HFFc6 (cell line): ENCODE measurements at places on chromosomes 1 and 21.

- no peak for DNase-seq
Measured at GRCh38 chr1:40232444-40232843, 15.3 kb upstream of the TMCO2 start.

DNA sequence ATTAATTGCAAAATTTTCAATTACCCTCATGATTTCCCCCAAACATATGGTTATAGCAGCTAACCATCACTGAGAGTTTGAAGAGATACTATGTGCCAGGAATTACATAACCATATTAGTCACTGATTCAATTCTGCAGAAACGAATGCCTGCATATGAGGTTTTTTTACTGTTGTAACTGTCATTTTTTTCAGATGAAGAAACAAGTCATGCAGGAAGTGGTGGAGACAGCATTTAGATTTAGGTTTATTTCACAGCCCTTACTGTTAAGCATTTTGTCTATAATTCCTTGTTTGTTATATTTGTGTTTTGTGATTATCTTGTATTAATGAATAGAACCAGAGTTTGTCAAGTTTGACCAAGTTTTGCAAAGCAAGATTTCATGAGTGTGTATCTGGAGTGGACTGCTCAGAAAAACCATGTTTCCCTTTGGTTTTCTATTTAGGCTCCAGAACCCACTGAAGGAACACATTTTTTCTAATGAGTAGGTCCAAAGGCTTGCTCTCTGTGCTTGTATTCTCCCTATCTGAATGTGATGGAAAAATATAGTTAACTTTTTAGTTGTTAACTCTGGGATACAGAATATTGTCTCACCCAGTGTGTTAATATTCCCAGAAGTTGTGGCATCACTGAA is 308.5 kb upstream of the ADAMTS5 start:
- peak; percentile 64 for DNase-seq

GRCh38 chr1:65417729-65418128 is 2.7 kb upstream of the LEPR start:
- no peak for DNase-seq

- peak; percentile 70 for DNase-seq
Measured at GRCh38 chr1:224430511-224431113, 4.0 kb downstream of the WDR26 start.

GRCh38 chr1:38565020-38565491 is 294.5 kb downstream of the RRAGC start:
- no peak for DNase-seq

- no peak for DNase-seq
Measured at GRCh38 chr1:88398338-88398737, 285.7 kb upstream of the PKN2 start.

- no peak for DNase-seq
Measured at GRCh38 chr1:55870106-55870505, 654.9 kb upstream of the USP24 start.

- DNase-seq, result no peak
Measured at GRCh38 chr1:116923421-116923820, 13.7 kb downstream of the PTGFRN start.

- no peak for DNase-seq
Measured at GRCh38 chr1:153466908-153467307, 6.5 kb upstream of the S100A7 start.

- no peak for DNase-seq
Measured at GRCh38 chr1:29344336-29344735, 108.0 kb downstream of the PTPRU start.

DNA sequence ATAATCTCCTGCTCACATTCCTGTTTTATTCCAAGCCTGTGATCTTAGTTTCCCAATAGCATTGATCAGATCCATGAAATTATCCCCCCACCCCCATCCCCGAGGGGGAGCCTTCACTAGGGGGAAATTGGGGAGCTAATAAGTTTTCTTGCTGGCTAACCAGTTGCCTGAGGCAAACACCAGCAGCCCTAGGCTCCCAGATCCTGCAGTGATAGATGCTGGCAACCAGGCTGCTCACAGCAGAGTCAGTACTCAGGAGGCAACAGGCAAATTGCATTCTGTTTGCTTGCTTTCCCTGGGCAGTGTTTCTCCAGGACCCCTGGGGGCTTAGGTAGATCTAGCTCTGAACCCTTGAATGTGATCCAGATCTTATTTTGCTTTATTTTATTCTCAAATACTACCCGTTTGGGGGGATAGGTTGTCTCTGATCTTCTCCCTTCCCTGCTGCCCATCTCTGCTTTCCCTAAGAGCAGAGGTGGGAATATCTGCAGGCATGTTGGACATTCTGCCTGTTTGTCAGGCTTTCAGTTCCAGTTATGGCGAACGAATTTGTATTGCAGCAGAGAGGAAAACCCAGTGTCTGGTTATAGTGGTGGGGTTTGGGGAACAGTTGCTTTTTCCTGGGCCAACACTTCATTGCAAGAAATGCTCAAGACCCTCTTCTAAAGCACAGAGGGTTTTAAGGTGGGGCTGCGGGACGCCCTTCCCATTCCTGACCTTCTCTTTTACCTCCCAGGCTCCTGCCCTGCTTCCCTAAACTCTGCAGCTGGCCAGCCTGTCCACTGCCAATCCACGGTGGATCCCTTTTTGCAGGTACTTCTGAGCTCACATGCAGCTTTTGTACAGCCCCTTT is 289.8 kb upstream of the PLXNA2 start:
- DNase-seq, result no peak

GRCh38 chr1:205258719-205259118 is 31.0 kb downstream of the TMCC2 start:
- peak; percentile 31 for DNase-seq

DNA sequence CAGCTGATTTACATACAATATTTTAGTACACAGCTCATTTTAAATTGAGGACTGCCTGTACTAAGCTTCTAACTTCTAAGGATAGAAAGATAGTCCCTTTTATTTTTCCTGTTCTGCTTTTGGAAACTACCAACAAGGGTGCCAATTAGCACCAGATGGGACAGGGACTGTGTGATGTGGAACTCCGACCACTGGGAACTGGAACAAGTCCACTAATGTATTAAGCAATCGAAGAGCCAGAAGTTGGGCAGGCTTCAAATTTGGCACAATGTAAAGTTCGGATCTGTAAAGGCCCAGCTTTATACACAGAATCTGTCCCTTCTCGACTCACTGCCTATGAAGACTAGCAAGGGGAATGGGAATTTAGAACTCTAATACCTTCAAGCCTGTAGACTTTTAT is 149.3 kb downstream of the ZC3H11B start:
- no peak for DNase-seq

DNA sequence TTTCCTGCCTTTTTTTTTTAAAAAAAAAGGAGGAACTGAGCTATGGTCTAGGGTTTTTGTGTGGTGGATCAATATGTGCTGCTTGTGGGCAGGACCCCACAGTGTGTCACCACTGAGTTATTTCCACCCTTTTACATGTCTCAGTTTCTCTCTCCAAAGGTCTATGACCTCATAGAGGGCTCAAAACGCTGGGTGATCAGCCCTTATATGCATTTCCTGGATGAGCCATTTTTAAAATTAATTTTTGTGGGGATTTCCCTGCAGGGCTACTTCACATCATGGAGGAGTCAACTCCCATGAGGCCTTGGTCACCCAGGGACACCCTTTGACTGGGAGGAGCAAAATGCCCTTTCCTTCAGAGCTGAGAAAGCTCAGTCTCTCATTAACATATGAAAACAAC is 20.7 kb upstream of the HAO2 start:
- DNase-seq, result no peak

DNA sequence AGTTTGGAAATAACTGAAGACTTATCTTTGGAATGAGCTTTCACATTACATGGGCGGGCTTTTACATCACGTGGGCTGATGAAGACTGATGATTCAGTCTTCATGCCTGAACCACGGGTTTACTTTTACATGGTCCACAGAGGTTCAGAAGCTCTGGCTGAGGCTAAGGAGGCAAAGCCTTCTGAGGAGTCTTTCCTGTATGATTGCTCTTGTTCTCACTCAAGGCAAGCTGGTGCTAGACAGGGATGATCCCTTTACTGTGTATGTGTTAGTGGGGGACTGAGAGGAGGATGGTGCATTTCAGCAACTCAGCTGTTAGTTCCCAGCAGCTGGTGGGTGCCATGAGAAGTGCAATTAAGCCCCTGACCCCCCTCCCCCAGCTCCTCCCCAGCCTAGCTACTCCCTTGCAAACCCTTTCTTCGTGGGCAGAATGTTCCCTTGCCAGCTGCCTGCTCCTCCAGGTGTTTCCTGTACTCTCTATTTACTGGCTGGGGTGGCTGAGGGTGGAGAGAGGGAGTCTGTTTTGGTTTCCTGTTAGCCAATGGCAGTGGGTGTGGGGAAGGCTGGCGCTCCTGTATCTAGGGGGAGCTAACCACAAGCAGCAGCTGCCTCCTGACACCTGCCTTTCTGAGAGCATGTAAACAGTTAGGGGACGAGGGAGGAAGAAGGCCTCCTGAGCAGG is 15.4 kb downstream of the BTG2 start:
- DNase-seq, result peak; percentile 35

DNA sequence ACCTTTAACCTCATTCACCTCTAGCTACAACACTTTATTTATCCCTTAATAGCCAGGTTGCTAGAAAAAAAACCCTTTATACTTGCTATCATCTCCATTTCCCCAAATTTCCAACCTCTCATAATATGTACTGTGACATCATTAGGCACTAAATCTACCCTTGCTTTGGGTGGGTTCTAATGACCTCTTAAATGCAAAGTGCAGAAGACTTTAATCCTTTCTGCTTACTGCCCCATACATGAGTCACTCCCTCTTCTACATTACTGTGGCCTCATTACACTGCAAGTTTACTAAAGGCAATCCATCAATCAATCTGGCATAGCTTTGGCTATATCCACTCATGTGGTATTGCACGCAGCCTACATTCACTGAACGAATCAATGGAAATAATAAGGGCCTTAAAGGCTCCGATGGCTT is 353.3 kb downstream of the SMYD3 start:
- no peak for DNase-seq

GRCh38 chr1:185917646-185918045 is 183.5 kb downstream of the HMCN1 start:
- DNase-seq, result peak; percentile 53

DNA sequence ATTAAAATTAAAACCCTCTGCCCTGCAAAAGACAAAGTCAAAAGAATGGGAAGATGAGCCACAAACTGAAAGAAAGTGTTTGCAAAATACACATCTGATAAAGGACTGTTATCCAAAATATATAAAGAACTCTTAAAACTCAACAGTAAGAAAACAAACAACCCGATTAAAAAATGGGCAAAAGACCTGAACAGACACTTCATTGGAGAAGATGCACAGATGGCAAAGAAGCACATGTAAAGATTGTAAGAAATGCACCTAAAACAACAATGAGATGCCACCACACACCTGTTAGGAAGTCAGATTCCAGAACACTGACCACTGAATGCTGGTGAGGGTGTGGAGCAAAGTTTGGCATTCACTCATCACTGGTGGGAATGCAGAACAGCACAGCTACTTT is 24.6 kb upstream of the POFUT2 start:
- DNase-seq, result no peak

- no peak for DNase-seq
Measured at GRCh38 chr21:14699433-14700407, 153.6 kb upstream of the SAMSN1 start.

DNA sequence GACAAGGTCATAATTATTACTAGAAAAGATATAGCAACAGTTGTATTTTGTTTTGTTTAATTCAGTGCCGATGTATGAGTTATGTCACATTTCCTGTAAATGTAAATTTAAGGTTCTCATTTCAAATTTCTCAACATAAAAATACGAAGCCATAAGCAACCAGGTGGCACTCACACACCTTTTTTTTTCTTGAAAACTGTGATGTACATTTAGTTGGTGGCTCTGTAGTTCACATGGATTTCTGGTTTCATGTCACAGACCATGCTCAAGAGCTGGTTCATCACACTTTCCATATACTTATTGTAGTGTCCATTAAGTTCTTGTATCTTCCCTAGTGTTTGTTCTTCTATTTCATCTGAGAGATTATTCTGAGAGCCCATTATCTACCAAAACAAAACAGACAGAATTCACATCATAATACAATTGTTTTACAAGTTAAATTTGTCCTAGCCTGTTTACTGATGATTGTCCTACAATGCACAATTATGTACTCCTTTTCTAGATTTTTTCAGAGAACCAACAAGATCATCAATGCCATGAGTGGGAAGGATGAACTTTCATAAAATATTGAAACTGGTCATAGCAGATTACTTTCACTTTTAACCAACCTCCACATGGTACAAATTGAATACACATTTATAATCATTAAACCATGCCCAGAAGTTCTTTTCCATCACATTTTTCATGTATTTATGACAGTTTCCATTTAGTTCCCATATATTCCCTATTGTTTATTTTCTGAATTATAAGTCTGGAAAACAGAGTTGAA is 17.1 kb downstream of the ATP6V1G3 start:
- DNase-seq, result no peak

GRCh38 chr1:111832521-111833155 is 76.9 kb downstream of the DDX20 start:
- no peak for DNase-seq

DNA sequence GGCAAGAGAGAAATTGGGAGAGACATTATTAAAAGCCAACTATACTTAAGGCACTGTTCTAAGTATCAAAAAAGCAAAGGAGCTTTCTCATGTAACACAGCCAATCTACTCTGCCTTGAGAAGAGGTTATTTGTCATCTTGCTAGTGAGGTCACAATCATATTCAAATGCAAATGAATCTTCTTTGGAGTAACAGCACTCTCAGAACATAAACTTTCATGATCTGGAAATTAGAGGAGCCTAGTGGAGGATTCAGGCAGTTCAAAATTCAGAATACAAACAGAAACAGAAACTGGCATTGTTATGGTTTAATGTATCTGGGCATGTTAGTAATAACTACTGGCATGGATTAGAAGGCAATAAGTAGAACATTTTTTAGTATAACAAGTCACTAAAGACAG is 57.4 kb downstream of the ARID4B start:
- DNase-seq, result peak; percentile 37

GRCh38 chr1:151370211-151370911 is 2.1 kb downstream of the SELENBP1 start:
- DNase-seq, result no peak
